ENCODE measurements at places on chromosomes 1 and 21.

DNA sequence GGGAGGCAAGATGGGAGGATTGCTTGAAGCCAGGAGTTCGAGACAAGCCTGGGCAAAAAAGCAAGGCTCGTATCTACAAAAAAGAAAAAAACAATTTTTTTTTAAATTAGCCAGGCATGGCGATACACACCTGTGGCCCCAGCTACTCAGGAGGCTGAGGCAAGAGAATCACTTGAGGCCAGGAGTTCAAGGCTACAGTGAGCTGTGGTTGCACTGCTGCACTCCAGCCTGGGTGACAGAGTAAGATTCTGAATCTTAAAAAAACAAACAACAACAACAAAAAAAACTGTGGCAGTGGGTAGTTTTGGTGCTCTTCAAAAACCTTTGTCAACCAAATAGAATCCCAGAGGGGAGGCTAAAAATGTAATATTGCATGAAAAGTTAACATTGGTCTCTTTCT, 734 bp downstream of the PTPN22 start:
- DNase-seq: no peak

DNA sequence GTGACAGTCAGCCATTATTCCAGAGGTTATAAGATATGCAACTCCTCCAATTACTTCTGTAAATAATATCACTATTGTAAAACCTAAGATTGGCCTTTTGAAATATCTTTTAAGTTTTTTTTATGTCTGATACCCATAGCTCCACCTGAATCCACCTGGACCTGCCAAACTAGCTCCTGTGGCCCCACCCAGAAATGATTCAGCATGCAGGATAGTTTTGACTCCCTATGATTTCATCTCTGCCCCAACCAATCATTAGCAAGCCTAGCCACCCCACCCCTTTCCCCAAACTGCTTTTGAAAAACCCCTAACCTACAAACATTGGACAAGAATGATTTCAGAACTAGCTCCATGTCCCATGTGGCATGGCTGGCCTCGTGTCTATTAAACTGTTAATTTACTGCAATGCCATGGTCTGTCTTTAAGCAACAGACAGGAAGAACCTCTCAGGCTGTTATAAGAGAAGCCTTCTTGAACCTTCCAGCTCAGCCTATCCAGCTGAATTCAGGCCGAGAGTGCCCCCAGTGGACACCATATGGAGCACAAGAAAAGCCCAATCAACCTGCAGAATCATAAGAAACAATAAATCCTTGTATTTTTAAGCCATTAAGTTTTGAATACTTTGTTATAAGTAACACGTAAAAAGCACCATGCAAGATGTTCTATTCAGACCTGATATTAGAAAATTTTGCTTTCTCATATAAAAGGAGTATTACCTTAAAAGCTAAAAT, 263.0 kb upstream of the ZRANB2 start:
- DNase-seq: no peak

- DNase-seq: no peak
Observed at GRCh38 chr1:220241072-220241663, 31.1 kb downstream of the RAB3GAP2 start.

GRCh38 chr1:40411294-40411693, 37.8 kb downstream of the SMAP2 start:
- no peak for DNase-seq

- no peak for DNase-seq
Observed at GRCh38 chr21:37748351-37748750, 167.9 kb downstream of the KCNJ6 start.

GRCh38 chr1:181396171-181396670, 87.1 kb upstream of the CACNA1E start:
- DNase-seq: no peak

DNA sequence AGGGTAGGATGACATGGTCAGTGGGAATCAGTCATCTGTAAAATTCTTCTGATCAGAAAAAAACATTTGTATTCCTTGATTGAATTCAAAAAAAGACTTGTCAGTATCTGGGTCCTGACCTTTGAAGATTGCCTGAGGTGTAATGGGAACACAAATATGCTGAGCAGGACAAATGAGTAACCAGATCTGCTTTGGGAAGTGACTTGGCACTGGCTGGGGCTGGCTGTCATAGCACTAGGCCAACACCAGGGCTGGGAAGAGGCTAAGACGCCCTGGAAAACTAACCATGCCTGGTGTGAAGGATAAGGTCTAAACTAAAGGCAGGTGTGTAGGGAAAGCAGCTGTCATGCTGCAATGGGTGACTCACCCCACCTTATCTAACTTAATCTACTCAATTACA, 452.9 kb upstream of the BEND5 start:
- no peak for DNase-seq

GRCh38 chr1:21925334-21925940, 11.7 kb downstream of the HSPG2 start:
- no peak for DNase-seq
